ENCODE measurements at places on chromosomes 5 and 9.

DNA sequence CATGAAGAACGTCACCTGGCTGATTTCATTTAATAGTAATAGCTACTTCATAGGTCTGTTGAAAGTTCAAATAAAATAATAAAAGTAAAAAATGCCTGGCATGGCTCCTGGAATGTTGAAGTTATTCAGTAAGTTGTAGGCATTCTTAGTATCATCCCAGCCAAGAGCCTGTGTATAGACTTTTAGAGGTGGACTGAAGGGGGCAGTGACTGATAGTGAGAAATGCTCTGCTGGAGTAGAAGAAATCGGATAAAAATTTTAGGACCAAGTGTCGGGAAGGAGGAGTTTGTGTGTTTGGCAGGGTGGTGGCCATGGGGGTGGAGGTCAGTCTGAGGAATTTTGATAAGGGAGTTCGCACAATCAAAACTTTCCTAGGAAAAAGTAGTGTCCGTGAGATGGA is 3.6 kb downstream of the ZFP2 start:
- DNase-seq = no peak

DNA sequence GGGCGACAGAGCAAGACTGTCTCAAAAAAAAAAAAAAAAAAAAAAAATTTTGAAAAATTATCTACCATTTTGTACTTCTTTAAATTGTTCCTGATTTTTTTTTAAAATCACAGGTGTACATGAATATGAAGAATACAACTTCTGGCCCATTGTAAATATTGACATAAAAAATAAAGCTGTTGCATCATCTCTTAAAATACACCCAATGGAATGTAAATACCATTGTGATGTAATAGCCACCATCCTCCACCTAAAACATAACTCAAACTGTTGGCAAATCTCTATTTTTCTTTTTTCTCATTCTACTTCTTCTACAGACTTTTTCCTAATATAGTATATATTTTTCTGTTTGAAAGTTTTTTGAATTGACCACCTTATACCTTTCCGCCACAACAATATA is 61.0 kb upstream of the TEX48 start:
- no peak for DNase-seq

GRCh38 chr5:4188704-4189103 is 593.1 kb downstream of the IRX1 start:
- DNase-seq = no peak

DNA sequence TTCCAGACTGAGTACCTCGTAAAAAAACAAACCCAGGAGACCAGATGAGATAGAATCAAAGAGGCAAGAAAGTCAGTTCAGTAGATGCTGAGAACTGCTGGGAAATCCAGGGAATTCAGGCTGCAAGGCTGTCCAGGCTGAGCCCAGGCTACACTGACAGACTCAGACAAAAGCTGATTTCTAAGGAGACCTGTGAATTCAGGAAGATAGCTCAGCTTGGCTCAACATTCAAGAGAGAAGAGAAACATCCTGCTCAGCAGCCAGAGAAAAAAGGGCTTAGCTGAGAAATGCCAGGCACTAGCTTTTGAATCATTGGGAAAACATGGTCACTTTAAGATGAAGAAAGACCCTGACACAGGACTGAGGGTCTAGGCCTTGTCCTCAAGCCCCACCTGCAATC is 118.2 kb upstream of the SLC44A1 start:
- no peak for DNase-seq

DNA sequence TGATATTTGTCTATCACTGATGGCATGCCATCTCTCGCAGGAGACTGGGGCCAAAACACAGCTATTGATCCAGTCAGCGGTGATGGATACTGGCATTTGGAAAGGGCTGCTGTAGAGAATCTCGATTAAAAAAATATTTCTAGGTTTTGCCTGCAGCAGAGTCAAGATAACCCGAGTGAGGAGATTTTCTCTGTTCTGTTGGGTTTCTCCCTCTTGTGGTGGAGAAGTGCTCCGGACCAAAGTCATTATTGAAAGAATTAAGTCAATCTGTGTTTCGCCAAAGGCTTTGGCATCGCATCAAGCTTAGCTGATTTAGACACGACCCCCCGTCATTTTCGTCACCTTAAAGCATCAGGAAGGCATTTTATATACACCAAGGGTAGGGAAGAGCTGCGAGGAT is 97.1 kb upstream of the IRX2 start:
- DNase-seq = no peak

- no peak for DNase-seq
Observed at GRCh38 chr9:89738137-89738932, 133.5 kb downstream of the GADD45G start.

GRCh38 chr9:98892288-98892687 is 51.4 kb upstream of the COL15A1 start:
- no peak for DNase-seq

GRCh38 chr5:72191404-72191803 is 84.1 kb downstream of the MAP1B start:
- DNase-seq = no peak

DNA sequence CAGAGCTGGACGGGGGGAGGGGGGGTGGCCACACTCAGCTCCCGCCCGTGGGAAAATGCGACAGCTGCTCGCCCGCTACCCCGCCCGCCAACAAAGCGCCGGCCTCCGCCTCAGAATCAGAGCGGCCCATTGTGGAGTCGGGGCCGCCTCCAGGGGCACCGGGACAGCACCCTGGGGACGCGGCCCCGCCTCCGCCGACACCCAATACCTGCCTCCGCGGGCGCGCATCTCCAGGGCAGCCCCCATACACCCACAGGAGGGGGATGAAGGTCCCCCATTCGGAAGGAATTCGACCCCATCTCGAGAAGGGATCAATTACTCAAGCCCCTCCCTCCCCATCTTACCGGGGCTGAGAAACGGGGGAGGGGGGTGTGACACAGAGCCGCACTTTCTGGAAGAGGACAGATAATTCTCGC is 1.3 kb downstream of the NOTCH1 start:
- DNase-seq = peak; percentile 74

DNA sequence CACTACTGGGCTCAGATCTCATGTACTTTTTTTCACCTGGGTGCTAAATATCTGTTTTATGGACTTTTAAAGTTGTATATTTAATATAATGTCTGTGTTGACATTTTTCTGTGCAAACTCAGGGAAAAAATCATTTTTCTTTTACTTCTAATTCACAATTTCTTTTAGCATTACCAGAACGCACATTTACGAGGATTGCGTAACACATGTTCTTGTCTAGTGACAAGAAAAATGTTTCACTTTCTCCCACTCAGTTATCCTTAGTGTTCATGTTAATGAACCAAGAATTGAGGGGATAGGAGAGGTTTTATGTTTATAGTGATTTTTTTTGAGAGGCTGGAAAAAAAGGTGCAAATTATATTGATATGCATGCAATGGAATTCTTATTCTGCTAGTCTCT is 86.3 kb upstream of the PJA2 start:
- DNase-seq = no peak

DNA sequence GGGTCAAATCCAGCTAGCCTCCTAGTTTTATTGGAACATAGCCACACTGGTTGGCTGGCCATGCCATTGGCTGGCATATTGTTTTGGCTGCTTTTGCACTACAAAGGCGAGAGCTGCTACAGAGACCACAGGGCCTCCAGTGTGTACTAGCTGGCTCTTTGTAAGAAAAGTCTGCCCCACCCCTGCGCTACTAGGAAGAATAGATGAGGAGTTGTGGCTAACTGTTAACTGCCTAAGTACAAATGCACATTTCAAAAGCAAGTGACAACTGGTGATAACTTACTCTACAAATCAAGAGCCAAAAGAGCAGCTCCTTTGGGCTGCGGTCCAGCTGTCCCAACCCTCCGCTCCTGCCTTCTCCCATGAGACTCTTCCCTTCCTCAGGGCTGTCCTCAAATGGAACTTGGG is 63.9 kb downstream of the SERINC5 start:
- no peak for DNase-seq

GRCh38 chr9:113648586-113648985 is 185.1 kb downstream of the RGS3 start:
- no peak for DNase-seq

GRCh38 chr9:134216449-134216951 is 52.1 kb upstream of the RNU6ATAC start:
- DNase-seq = peak; percentile 67

- DNase-seq = no peak
Observed at GRCh38 chr9:79604921-79605562, 33.3 kb downstream of the TLE4 start.

DNA sequence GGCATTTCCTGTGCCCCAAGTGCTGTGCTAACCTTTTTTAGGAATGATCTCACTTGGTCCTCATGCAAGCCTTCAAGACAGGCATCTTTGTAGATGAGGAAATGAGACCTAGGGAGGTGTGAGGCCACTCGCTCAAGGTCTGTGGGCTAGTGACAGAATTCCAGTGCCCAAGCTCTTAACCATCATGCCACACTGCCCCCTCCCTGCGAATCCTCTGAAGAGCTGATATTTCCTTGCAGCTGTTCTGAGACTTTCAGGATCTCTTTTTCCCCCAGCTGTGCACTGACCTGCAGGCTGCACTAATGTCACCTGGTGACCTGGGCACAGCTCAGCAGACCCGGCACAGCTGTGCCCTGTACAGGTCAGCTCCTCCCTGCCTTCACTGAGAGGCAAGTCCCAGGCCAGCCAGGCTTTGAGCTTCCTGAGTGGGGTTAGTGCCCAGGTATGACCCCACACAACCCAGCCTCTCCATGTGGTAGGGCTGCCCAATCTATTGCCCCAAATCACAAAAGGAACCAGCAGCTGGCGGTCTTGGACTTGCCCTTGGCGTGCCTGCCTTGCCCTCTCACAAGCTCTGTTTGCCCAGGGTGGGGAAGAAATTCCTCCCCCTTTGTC is 32.7 kb downstream of the MORN5 start:
- DNase-seq = no peak

DNA sequence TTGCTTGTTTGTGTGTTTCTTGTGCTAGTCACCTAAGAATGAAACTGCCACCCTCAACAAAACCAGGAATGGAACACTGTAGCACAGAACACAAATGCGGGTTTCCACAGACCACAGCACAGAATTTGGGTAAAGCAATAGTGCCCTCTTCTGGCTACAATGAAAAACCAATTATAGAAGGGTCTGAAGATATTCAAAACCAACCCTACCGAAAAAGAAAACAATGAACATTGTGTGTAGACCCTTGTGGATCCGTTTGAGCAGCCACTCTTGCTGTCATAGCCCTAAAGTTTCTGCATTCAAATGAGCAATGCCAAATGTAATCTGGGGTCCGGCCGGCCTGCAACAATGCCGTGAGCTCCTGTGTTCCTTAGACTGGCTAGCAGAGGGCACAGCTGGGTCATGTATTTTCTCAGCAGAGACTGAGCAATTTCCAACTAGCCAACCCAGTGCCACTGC is 8.3 kb upstream of the ENC1 start:
- DNase-seq = no peak

DNA sequence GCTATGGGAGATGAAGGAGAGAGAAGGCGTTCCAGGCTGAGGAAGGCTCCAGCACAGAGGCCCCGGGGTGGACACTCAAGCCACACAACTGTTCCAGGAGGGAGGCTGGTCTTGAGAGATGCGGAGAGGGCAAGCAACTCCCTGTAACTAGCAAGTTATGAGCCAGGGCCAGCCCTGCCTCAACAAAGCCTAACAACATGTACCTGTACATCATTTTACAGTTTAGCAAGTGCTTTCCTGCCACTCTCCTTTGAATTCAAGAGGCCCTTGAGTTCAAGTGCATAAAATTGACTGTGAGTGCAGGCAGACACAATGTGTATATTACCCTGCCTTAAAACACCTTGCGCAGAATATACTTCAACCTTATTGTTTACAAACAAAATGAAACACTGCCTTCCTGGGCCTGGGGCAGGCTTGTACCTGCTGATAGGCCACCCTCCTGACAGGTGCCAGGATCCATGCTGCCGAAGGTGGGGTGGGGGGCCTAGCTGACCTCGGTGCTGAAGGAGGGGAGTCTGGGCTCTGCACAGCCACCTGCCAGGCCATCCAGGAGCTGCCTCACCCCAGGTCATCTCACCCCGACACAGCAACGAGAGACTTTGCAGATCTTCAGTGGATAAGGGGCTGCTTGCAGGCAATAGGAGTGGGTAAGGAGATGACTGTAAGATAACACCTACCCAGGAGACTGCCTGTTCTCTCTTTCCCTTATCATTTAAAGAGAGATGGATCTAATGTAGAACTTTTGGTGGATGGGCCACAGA is 80.0 kb downstream of the PPARGC1B start:
- DNase-seq = no peak

DNA sequence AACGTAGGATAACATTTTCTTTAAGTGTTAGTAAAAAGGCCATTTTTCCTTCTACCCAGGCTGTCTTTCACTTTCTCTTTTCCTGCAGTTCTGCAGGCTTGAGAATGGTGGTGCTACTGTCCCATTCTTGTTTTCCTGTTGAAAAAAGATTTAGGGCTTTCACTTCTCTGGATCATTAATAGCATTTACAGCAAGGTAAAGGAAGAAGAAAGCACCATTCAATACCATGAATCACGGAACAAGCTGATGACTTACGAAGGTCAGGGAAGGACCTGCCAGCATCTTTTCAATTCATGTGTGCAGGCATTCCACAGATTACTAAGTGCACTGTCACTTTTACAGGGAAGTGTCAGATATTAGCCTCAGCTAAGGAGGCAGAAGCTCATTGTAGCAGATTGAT is 292.8 kb downstream of the YTHDC2 start:
- DNase-seq = no peak

- no peak for DNase-seq
Observed at GRCh38 chr9:15032860-15033259, 122.6 kb upstream of the FREM1 start.

- no peak for DNase-seq
Observed at GRCh38 chr9:128729766-128730517, 6.0 kb upstream of the ZDHHC12 start.

- DNase-seq = no peak
Observed at GRCh38 chr5:112586596-112587062, 151.1 kb upstream of the APC start.

DNA sequence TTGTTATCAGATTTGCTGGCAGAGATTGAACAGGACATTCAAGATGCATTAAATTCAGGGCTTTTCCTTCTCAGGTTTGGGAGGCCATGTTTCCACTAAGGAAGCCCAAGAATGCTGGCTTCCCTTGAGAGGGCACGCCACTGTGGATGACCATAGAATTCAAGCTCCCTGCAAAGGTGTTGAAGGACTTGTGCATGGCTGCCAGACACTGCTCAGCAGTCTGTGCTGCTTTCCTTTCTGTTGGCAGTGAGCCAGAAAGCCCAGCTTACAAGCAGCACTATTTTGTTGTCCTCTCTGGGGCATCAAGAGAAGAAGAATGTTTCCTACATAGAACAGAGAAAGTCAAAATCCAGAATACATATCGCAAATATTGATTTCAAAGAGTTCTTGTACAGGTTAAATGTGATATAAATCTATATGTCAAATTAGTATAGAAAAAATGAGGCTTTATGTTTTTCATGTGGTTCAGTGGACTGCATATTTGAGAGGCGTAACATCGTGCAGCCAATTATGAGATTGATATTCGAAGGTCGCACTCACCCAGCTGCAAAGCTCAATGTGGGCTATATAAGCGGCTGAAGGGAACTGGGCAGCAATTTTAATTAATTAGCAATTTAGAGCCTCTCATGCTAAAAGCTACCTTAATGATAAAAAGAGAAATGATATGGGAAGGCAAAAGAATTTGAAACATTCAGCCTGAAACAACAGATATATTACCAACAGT is 103.1 kb upstream of the ISL1 start:
- DNase-seq = no peak

GRCh38 chr5:72597456-72597948 is 90.3 kb upstream of the ZNF366 start:
- DNase-seq = no peak

Data from left lobe of liver (tissue), 2 donors.